ENCODE measurements at places on chromosomes 7 and 10. TPM values are rescaled to one million over a fixed set of nuclear protein-coding genes. Genes with fewer than 3 reads are reported as not detected.

DNA sequence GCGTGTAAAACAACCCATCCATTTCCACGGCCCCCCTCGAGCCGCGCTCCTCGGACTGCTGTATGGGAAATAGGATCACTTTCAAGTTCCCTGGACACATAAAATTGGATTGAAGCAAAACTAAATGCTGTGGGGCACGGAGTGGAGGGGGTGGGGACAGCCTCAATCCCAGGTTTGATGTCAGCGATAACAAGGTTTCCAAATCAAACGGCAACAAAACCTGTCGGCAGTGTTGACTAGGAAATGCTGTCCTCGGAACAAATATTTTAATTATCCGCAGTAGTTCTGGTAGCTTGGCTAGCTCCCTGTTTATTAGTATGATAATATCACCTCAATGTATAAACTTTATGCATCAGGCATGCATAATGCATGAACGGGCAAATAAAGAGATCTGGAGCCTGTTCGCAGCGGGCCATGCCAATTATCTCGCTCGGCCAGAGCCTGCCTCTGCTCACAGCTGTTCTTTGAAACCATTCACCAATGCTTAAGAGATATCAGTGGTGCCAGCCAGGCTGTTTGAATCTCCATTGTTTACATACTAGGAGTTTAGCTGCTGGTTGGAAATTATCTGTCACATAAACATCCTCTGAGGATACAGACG lies 161.1 kb downstream of the PAXIP1 start:
- no peak for DNase-seq

DNA sequence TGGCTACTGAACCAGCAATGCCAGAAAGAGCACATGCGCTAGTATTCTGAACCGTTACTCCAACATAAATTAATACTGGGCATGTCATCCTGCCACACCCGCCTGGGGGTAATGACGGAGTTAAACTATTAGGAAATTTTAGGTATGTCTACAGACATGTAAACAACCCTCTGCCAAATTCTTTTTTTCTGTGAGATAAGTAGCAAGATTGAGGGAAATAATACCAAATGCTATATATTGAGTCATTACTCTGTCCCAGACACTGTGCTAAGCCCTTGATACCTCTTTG lies 7.4 kb downstream of the LSMEM1 start:
- no peak for DNase-seq

GRCh38 chr7:108415821-108416536 lies 40.3 kb downstream of the NRCAM start:
- DNase-seq, result peak; percentile 56

- DNase-seq, result no peak
Observed at GRCh38 chr7:15016315-15016667, 113.7 kb upstream of the DGKB start.

- peak; percentile 59 for DNase-seq
Observed at GRCh38 chr10:22252801-22253579, 35.2 kb upstream of the EBLN1 start.

- DNase-seq, result no peak
Observed at GRCh38 chr10:113036619-113037018, 86.6 kb downstream of the TCF7L2 start.

GRCh38 chr7:22894546-22894945 lies 71.9 kb upstream of the TOMM7 start:
- DNase-seq, result no peak

- DNase-seq, result no peak
Observed at GRCh38 chr7:120169996-120170783, 102.8 kb upstream of the KCND2 start.

- DNase-seq, result peak; percentile 44
Observed at GRCh38 chr7:88218836-88219605, 817 bp downstream of the SRI start.

DNA sequence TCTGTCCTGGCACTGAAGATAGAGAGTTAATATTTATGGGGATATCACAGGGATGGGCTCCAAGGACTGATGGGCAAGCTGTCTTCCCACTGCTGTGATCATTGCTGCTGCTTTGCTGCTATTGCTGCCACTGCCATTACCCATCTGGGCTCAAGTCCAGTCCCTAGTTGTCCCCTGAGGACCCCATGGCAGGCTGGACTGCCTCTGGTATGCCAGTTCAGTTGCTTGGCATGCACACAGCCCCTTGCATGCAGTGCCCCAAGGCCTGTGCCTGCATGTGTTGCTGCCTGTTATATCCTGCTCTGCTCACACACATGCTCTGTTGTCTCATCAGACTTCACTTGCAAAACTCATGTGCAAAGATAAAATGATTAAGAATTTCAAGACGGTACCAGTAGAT lies 109.5 kb downstream of the ADRA2A start:
- DNase-seq, result no peak

GRCh38 chr7:22725585-22725984 lies 1.4 kb upstream of the IL6 start:
- no peak for DNase-seq

FKBP6 gene
- total RNA-seq, result not detected

SMARCD3 gene
- 4.8 TPM for total RNA-seq

CHAT gene
- total RNA-seq, result not detected

PON1 gene
- total RNA-seq, result not detected
